CD4-positive, alpha-beta T cell treated with Interleukin-21 for 1 hour (primary cell): ENCODE measurements at places on chromosomes 13 and 19.
A peak's percentile ranks its signal among the peaks of the same experiment; 100 is the strongest.

DNA sequence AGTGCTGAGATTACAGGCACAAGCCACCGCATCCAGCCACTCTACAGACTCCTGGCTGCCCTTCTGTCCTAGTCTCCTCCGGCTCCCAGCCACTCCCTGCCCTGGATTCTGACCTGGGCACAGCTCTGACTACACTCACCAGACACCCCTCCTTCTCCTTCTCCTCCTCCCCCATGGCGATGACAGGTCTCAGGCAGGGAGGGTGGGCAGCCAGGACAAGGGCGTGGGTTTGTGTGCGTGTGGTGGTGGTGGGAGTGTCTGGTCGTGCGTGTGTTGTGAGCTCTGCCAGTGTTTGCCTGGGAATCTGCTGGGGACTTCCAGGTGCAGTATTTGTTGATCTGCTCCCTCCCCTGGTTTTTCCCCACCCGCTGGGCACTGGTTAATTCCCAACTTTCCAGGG is 3.0 kb upstream of the NCCRP1 start:
- DNase-seq, result no peak

- no peak for DNase-seq
Observed at GRCh38 chr19:10279737-10280442, 6.9 kb upstream of the ICAM4 start.

DNA sequence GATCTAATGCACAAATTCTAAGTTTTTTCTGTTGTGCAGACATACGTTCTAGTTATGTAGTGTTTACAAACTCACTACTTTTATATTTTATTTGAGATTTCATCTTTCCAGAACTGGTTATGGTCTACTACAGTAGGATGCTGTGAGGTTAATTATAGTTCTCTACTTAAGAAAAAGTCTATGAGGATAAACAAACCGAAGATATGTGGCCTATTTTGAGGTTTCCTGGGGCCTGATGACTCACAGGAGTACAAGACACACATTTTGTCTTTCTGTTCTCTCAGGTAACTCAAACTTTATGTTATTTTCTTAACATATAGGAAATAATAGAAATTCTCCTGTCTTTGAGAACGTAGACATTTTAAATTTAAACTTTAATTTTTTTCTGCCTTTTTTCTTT is 45.1 kb downstream of the PCDH20 start:
- DNase-seq, result no peak

DNA sequence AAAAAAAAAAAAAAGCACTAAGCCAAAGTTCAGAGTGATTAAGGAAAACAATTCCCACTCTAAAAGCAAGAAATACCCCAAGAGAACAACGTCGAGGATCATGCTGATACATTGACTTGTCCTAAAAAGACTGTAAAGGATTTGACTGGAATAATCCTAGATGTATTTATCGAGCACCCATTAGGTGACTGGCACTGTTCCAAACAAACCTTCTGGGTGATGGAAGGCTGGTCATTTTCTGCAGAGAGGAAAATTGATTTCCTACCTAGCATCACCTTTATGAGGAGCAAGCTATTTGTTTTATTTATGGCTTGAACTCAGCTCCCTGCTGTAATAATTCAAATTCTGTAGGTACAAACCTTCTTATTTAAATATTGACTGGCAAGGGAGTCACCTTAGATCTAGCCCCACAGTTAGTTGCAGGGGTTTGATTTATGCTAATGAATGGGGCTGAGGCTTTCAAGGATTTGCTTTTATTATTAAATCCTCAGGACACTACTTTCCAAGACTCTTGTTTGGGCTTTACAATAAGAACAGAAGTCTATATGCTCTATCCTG is 471.0 kb downstream of the OLFM4 start:
- DNase-seq, result no peak

GRCh38 chr19:35247526-35248309 is 1.1 kb upstream of the LSR start:
- peak; percentile 73 for DNase-seq

- DNase-seq, result no peak
Observed at GRCh38 chr13:93399212-93399611, 172.6 kb downstream of the GPC6 start.

- no peak for DNase-seq
Observed at GRCh38 chr13:43229506-43229905, 206.1 kb downstream of the DNAJC15 start.

- no peak for DNase-seq
Observed at GRCh38 chr13:109422161-109422560, 364.2 kb downstream of the IRS2 start.

DNA sequence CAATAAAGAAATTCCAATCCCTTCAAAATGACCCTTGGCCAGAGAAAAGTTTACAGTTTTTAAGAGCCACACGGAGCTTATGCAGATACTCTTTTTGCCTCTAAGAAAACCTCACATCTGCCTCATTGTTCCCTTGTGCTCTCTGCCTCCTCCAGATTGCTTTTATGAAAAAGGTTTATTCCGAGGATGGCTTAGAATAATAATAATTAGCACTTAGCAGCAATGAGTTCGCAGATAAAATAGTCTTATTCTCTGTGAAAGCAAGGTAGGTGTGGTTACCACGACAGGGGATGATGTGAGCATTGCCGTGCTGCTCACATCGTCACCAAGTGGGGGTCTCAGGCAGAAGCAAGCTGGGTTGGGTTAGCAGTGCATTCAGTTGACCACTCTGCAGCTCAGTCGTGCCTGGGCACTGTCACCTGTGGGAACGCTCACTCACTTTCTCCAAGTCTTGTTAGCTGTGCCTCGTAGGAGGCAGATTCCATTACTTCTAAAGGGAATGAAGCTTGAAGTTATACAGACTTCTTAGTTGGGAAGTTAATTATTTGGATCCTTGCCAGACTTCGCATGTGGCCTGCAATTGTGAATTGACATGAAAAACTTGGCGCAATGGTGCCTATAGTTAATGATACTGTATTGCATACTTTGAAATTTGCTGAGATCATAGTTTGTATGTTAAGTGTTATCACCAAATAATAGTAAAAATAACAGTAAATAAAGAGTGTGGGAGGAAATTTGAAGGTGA is 157.2 kb downstream of the MYO16 start:
- DNase-seq, result no peak

DNA sequence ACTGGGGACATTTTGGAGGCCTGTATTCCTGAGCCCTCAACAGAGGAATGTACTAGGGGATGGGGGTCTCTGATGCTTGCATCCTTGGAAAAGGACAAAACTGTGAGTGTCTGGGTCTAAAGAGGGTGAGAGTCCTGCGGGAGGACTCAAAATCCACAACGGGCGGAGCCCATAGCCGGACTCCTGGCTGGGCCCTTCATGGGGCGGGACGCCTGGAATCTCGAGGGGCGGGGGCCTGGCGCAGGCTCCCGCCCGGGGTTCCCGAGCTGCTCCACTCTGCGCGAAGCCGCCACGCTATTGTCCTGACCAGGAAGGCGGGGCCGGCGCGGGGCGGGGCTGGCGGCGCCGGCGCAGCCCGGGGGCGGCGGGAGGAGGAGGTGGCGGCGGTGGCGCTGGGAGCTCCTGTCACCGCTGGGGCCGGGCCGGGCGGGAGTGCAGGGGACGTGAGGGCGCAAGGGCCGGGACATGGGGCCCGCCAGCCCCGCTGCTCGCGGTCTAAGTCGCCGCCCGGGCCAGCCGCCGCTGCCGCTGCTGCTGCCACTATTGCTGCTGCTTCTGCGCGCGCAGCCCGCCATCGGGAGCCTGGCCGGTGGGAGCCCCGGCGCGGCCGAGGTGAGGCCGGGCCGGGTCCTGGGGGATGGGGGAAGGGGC is at the start of gene APLP1:
Gene APLP1 (plus strand): TSS at position 403 of the 651 bp plus-strand sequence. CDS start 63 bp downstream, at position 466.
- DNase-seq, result peak; percentile 64

GRCh38 chr19:10230173-10230860 is 814 bp downstream of the S1PR2 start:
- peak; percentile 78 for DNase-seq

DNA sequence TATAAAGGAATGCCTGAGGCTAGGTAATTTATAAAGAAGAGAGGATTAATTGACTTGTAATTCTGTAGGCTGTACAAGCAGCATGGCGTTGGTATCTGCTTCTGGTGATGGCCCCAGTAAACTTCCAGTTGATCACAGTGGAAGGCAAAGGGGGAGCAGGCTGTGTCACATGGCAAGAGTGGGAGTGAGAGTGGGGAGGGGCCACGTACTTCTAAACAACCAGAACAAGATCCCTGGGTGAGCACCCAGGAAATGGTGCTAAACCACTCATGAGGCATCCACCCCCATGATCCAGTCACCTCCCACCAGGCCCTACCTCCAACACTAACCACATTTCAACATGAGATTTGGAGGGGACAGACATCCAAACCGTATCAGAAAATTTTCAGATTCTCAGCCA is 3.0 kb upstream of the RNF113B start:
- no peak for DNase-seq

- DNase-seq, result no peak
Observed at GRCh38 chr19:5343848-5344247, 3.2 kb upstream of the PTPRS start.

GRCh38 chr19:50890422-50891252 is 17.4 kb downstream of the KLK2 start:
- DNase-seq, result no peak
